ENCODE measurements at places on chromosomes 2 and 18. TPM values are rescaled to one million over a fixed set of nuclear protein-coding genes. Genes with fewer than 3 reads are reported as not detected.

DNA sequence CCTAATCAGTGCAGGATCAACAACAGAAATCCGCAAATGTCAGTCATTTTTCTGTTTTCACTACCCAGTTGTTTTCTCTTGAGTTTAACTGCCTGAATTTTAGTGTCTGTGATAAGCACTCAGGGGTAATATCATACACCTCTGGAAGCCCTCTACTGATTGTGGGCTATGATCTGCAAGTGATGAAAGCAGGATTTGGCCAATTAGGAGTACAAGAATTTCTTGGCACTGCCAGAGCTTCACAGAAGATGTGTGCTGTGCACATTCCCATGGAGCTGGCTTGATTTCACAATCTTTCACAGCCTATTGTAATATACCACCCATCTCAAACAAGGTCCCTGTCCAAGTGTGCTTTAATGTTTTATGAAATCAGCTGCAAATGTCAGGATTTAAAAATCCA is 27.3 kb upstream of the TDRD15 start:
- DNase-seq = no peak
- H3K4me1 ChIP-seq = no peaks in the 10 kb centered on the region
- H3K27me3 ChIP-seq = no peaks in the 10 kb centered on the region
- no peak overlapping the region for H3K27ac ChIP-seq

Gene MROH2A
- total RNA-seq = not detected

DNA sequence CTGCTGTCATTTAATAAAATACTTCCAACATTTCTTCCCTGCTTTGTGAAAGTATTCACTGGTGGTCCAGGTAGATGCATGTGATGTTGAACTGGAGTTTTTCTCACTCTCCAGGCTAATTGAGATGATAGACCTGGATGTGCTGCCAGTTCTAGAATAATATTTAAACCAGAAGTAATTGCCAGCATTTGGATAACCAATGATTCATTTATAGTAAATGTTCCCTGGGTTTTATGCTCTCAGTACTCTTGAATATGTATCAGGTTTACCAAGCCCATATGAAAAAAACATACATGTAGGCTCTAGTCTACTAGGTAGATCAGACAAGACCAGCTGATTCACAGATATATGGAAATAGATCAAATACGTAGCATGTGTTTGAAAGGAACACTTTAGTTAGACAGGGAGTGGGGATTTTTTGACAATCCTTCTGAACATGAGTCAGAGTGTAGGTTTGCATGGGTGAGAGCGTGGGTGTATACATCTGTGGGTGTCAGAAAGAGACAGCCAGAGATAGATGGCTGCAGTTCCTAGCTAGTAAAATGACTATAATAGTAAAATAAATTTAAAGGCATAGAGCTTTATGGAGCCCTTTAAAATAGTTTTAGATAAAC is 115.1 kb downstream of the NAB1 start:
- peaks cover 27% of the 10 kb centered on the region for H3K4me1 ChIP-seq
- DNase-seq = no peak
- no peaks in the 10 kb centered on the region for H3K27me3 ChIP-seq
- H3K36me3 ChIP-seq = peaks cover 9% of the 10 kb centered on the region

- no peak for DNase-seq
- no peaks in the 10 kb centered on the region for H3K4me1 ChIP-seq
- H3K36me3 ChIP-seq = no peaks in the 10 kb centered on the region
- H3K27ac ChIP-seq = no peak overlapping the region
Observed at GRCh38 chr18:42437646-42438045, 482.6 kb downstream of the PIK3C3 start.

- H3K27me3 ChIP-seq = no peaks in the 10 kb centered on the region
- DNase-seq = no peak
- H3K36me3 ChIP-seq = peaks cover 15% of the 10 kb centered on the region
- H3K27ac ChIP-seq = no peak overlapping the region
Observed at GRCh38 chr2:70984228-70984575, 5.8 kb downstream of the ANKRD53 start.

- H3K27ac ChIP-seq = no peak overlapping the region
- no peaks in the 10 kb centered on the region for H3K27me3 ChIP-seq
- H3K4me1 ChIP-seq = no peaks in the 10 kb centered on the region
Observed at GRCh38 chr2:71830497-71831192, 317.0 kb downstream of the CYP26B1 start.

- H3K4me1 ChIP-seq = no peaks in the 10 kb centered on the region
- H3K27ac ChIP-seq = no peak overlapping the region
- no peaks in the 10 kb centered on the region for H3K36me3 ChIP-seq
- H3K4me3 ChIP-seq = no peak overlapping the region
- DNase-seq = no peak
Observed at GRCh38 chr18:56285387-56286065, 352.9 kb downstream of the TXNL1 start.

- peaks cover 24% of the 10 kb centered on the region for H3K27me3 ChIP-seq
- H3K4me3 ChIP-seq = no peak overlapping the region
- DNase-seq = no peak
- no peaks in the 10 kb centered on the region for H3K36me3 ChIP-seq
Observed at GRCh38 chr2:31221544-31221943, 4.2 kb upstream of the CAPN14 start.

DNA sequence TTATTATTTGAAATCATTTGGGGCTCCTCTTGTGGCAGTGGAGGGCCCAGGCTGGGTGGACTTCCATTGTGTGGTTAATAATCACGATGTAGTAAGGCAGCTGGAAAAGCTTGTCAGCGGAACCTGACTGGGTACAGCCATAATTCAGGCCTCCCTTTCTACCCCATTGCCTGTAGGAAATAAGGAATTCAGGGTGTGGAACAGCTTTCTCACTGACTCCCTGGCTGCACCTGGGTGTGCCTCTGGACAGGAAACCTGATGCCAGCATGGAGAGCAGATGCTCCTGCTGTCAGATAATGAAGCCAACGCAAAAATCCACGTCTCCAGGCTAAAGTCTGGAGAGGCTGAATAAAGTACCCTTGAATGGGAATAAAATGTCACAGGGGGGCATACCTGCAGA is 44.2 kb downstream of the LYPD6B start:
- DNase-seq = no peak
- H3K4me1 ChIP-seq = no peaks in the 10 kb centered on the region
- H3K4me3 ChIP-seq = no peak overlapping the region

Gene RESP18
- total RNA-seq = not detected

- H3K27ac ChIP-seq = no peak overlapping the region
- H3K27me3 ChIP-seq = peaks cover 4% of the 10 kb centered on the region
- H3K36me3 ChIP-seq = no peaks in the 10 kb centered on the region
Observed at GRCh38 chr18:9434122-9434701, 41.1 kb upstream of the RALBP1 start.

- no peak overlapping the region for H3K4me3 ChIP-seq
- H3K27me3 ChIP-seq = no peaks in the 10 kb centered on the region
Observed at GRCh38 chr2:30666266-30666874, 140.9 kb downstream of the CAPN13 start.

DNA sequence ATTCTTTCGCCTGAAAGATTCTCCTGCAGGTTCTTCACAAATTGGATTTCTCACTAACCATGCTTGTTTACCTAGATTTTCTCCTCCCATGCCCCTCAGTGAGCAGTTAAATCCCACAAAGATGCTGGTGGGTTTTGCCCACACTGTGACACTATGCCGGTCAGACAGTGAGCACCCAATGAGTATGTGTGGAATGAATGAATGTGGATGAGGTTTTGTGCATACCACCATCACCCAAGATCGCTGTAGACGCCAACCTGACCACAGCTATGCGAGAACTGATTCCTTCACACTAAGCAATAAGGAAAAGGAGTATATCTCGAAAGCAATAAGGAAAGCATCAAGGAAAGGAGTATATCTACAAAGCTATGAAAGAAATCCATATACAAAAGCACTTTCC is 116.7 kb downstream of the PID1 start:
- H3K4me1 ChIP-seq = no peaks in the 10 kb centered on the region
- no peaks in the 10 kb centered on the region for H3K36me3 ChIP-seq

DNA sequence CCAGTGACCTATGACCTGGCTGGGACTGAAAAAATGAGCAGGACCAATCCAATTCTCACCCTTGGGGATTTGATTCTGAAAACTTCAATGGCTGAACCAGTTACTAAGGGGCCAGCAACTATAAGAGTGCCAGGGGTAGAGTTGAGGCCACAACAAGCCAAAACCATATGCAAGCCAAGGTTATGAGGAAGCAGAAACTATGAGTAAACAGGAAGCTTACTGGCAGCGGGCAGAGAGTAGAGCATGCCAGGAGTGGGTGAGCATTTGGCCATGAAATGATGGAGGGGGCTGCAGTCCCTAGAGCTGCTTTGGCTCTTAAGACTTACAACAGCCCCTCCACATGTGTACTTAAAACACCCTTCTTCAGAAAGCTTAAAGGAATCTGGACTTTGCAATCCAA is 82.4 kb downstream of the RBMS1 start:
- no peaks in the 10 kb centered on the region for H3K27me3 ChIP-seq
- H3K27ac ChIP-seq = peak overlapping the region; percentile 87
- DNase-seq = peak; percentile 73
- H3K36me3 ChIP-seq = peaks cover 4% of the 10 kb centered on the region
- peak overlapping the region; percentile 69 for H3K4me3 ChIP-seq

Gene COL3A1
- not detected for total RNA-seq

DNA sequence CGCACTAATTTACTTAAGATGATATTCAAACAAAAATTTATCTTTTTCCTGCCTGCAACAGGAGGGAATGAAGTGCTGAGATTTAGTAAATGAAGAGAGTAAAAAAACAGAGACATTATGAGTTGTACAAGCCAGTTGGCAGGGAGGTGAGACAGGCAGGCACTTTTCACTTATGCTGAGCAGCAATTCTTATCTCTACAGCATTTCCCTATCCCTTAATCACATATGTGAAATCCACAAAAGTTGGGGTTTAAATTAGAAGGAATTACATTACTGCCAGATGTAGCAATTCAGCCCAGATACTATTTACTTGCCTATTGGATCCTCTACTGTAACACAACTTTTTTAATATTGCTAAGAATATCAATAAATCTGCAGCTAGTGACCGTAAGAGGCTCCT is 314.2 kb upstream of the LRP1B start:
- H3K36me3 ChIP-seq = no peaks in the 10 kb centered on the region
- no peak overlapping the region for H3K27ac ChIP-seq
- no peak for DNase-seq
- no peak overlapping the region for H3K4me3 ChIP-seq
- no peaks in the 10 kb centered on the region for H3K27me3 ChIP-seq

Gene SCG2
- not detected for total RNA-seq

DNA sequence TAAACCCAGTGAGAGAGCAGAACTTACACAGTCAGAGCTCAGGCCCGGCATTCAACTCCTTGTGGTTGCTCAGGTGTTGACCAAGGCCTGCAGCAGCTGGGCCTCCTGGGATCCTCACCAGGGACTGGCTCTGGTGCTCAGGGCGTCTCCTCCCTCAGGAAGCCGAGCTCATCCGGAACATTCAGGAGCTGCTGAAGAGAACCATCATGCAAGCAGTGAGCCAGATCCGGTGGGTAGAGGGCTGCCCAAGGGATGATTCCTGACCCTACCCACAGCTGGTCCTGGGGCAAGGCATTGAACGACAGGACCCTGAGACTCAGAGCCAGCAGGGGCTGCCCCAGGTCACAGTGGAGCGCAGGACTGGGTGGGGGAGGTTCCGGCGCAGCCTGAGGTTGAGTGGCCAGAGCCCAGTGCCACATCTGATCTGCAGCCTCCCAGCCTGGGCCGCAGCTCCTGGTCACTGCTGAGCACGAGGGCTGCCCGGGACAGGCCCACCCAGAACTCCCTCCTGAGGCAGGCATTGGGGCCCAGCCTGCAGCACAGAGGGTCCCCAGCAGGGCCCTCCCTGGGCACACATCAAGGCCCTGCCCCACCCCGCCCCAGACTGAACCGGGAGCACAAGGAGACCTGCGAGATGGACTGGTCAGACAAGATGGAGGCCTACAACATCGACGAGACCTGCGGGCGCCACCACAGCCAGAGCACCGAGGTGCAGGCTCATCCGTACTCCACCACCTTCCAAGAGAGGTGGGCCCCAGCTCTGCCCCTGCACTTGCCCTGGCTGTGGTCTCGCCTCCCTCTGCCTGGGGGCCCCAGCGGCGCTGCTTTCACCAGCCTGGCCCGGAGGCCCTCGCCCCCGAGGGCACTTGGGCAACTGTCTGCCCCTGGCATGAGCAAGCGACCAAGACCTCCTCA is 2.4 kb downstream of the TEKT4 start:
- H3K27me3 ChIP-seq = peaks cover 10% of the 10 kb centered on the region
- no peak overlapping the region for H3K27ac ChIP-seq
- peak; percentile 25 for DNase-seq
- no peak overlapping the region for H3K4me3 ChIP-seq
- no peaks in the 10 kb centered on the region for H3K36me3 ChIP-seq

DNA sequence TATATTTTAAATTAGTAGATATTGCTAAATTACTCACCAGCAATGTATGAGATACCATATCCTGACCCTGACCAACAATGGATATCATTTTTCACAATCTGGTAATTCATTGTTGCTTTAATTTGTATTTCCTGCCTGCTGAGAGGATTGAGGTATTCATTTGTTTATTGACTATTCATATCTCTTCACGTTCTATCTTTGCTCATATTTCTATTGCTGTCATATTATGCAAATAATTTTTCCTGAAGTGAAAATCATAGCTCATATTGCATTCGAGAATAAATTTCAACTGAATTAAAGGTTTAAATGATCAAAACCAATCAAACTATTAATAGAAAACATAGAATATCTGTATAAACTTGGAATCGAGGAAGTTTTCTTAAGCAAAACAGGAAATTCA is 31.0 kb downstream of the INO80D start:
- H3K27me3 ChIP-seq = no peaks in the 10 kb centered on the region
- no peak for DNase-seq
- no peaks in the 10 kb centered on the region for H3K4me1 ChIP-seq
- H3K36me3 ChIP-seq = peaks cover 36% of the 10 kb centered on the region
- no peak overlapping the region for H3K4me3 ChIP-seq

DNA sequence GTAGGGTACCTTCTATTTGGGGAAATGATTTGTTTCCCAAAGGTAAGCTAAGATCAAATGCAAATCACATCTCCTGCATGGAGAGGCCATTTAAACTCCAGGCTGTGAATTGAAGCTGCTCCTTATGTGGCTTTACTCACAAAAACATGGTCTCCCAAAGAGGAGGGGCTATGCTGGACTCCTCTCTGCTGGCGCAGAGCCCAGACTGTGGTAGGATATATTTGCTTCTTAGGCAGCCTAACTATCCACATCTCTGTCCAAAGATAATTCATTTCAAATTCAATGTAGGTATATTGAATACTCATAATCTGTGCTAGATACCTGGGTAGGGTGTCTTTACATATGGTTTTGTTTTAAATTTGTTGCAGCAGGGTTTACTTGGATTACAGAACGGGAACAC is 358.5 kb downstream of the ALK start:
- H3K27me3 ChIP-seq = peaks cover 5% of the 10 kb centered on the region
- H3K27ac ChIP-seq = no peak overlapping the region
- DNase-seq = no peak

DNA sequence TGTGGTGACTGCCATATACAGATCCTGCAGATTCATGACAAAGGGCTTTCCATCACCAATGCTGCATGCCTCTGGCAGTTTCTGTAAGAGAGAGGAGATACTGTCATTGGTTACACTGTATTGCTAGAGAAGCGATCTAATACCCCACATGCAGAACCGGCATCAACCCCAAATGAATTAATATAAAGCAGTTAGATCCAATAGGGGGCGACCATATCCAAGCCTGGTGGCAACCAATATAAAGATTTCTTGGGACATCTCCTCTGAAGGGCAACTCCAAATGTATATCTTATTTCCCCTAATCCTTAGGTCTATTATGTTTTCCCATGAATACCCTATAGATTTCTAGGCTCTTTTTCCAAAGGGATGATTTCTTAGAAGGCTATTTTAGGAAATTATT is 17.4 kb upstream of the IHH start:
- no peak overlapping the region for H3K4me3 ChIP-seq
- no peaks in the 10 kb centered on the region for H3K4me1 ChIP-seq
- DNase-seq = no peak
- H3K36me3 ChIP-seq = peaks cover 6% of the 10 kb centered on the region
- H3K27ac ChIP-seq = no peak overlapping the region
